Fibroblast of the aortic adventitia (primary cell): ENCODE measurements at places on chromosomes 4 and X. TPM values are rescaled to one million over a fixed set of nuclear protein-coding genes. Genes with fewer than 3 reads are reported as not detected.

- DNase-seq = no peak
Observed at GRCh38 chr4:109861916-109862511, 14.1 kb downstream of the LRIT3 start.

- no peak for DNase-seq
Observed at GRCh38 chrX:34146906-34147305, 14.8 kb upstream of the FAM47A start.

DNA sequence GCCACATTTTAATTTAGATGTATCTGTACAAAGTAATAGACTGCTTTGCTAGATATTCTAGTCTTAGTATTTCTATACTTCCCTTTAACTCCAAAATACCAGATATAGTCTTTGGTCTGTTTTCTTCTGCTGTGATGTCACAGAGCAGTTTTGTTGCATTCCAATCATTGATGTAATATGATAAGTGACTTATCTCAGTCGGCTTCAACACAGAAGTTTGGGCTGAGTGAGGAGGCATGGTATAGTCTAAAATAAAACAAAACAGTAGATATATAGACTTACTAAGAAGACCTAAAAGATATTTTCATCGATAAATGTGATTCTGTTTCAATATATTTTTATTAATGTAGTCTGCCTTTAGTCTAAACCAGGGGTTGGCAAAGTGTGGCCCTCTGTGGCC lies 169.9 kb downstream of the DCK start:
- peak; percentile 12 for DNase-seq

DNA sequence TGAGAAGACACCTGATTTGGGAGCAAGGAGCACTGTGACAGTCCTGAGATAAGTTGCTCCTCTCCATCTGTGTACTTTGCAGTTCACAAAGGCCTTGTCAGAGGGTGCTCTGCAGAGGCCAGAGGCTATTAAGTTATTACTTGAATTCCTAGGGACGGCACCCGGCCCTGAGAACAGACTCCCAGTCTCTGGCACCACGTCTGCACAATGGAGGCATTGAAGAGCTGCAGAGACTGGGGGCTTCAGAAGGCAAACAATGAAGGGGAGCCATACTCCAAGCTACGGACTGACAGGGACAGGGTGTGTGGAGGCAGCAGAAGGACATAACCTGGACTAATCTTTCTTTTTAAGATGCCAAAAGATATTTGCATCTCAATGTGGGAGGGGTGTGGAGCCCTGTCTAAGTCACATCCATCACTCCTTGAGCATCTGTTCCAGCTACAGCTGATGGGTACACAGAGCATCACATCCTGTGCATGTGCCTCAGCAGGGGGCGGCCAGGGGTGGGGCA lies 11.5 kb downstream of the RASGEF1B start:
- DNase-seq = no peak

GRCh38 chr4:130659320-130659719 lies 1563.4 kb downstream of the C4orf33 start:
- no peak for DNase-seq

- no peak for DNase-seq
Observed at GRCh38 chr4:89823416-89823815, 13.5 kb downstream of the SNCA start.

DNA sequence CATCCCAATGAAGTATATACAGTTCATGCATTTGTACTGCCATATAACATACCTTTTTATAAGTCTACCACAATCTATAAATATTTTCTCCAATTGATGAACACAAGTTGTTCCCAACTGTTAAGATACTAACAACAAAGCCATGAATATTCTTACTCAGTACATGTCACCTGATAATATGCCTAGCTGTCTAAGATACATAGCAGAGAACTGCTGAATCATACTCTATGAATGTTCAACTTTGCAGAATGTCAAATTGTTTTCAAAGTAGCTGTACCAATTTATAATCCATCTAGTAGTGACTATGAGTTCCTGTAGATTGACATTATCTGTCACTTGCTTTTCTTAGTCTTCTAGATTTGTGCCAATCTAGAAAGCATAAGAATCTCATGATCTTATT lies 84.9 kb downstream of the RAB28 start:
- peak; percentile 42 for DNase-seq

DNA sequence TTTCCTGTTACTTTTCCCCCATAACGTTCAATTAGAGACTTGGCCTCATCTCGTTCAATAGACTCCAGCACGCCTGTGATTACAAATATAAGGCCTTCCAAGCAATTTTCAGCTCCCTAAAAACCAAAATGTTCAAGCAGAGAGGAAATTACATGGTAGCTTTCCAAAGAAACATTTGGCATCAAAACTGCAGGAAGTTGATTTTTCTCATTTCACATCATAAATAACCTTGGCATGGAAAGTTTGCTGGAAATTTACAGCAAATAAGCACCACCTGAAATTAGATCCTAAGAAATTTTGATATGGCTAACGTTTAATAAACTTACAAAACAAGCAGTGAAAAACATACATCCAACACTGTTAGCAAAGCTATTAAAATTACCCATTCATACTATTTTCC lies 53.3 kb downstream of the RFC1 start:
- DNase-seq = no peak

DNA sequence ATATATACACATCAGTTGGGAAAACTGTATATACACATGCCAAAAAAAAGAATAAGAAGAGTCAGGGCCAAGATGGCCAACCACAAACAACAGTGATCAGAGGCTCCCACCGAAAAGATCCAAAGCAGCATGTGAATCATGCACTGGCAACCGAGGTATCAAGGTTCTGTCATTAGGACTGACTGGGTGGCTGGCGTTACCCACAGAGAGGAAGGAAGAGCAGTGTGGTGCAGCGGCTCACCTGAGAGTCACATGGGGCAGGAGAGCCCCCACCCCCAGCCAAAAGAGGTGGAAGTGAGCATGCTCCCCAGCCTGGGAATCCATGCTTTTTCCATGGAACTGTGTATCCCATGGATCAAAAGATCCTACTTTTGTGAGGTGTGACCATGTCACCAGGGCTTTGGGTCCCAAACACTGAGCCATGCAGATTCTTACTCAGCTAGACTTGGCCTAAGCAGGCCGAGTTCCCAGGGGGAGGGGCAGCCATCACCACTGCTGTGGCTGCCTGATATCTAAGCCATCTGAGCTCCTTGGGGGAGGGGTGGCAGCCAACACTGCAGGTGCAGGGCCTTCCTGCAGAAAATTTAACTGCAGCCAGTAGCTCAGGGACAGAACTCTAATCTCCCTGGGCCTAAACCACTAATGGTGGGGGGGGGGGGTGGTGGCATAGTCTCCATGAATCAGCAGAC lies 52.8 kb downstream of the P2RY10 start:
- no peak for DNase-seq

DNA sequence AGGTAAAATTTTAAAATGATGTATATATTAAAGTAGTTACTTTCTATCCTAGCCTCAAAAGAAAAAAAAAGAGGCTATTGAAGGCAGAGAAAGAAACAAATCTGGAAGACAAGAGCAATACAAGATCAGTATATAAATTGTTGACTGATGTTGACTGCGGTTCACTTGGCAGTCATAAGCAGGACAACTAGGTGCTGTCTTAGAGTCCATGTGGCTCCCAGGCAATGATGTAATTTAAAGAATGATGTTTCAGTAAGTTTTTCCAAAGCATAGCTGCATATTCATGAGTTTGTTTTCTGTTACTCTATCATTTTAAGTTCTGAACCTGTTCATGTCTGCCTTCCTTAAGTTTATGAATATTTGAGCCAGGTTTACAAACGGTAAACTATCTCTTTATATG lies 630.2 kb downstream of the FAT4 start:
- DNase-seq = no peak

DNA sequence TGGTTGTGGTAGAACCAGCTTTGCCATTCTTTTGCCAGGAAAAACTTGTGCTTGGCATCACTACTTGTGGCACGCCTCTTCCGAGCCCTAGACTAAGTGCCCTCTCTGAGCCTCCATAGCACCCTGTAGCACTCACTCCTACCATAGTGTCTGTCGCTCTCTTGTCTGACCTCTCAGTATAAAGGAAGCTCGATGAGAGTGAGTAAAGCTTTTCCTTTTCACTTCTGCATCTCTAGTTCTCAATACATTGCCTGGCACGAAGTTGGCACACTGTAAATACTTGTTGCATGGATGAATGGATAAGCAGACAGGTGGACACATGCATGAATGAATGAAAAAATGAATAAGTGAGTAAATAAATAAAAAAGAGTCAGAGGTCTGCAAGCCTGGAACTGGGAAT lies 48.3 kb downstream of the TLR10 start:
- no peak for DNase-seq

DNA sequence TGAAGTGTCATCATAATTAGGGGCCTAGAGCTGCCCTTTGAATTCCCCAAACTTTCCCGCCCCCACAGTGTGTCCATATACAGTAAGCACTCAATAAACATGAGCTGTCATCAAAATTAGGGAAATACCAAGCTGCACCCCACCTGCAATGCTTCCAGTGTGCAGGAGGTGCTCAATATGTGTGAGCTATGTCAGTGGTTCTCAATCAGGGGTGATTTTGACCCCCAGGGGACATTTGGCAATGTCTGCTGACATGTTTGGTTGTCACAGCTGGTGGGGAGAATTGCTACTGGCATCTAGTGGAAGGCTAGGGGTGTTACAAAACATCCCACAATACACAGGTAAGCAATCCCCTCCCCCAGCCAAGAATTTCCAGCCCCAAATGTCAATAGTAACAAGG lies 748 bp downstream of the CFP start:
- DNase-seq = no peak

DNA sequence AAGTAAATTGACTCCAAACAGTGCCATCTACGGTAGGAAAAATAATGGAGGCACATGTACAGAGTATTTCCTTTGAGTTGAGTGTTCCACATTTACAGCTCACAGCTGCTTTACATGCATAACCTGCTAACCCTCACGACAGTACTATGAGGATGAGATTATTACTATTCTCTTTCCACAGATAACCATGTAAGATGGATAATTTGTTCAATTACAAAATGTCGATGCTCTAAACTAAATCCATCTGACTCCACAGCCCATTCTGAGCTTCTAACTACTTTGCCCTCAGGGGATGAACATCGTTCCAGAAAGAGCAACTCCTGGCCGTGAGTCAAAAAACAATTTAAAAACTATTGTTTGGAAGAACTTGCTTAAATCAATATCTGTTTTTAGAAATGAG lies 330.4 kb upstream of the NWD2 start:
- DNase-seq = no peak

- DNase-seq = no peak
Observed at GRCh38 chr4:77671051-77671450, 65.4 kb downstream of the CXCL13 start.

- no peak for DNase-seq
Observed at GRCh38 chrX:56343664-56344063, 111.5 kb downstream of the KLF8 start.

GRCh38 chrX:87049567-87049966 lies 468.0 kb upstream of the KLHL4 start:
- DNase-seq = no peak

- DNase-seq = no peak
Observed at GRCh38 chr4:172802032-172802431, 366.6 kb upstream of the GALNT7 start.

DNA sequence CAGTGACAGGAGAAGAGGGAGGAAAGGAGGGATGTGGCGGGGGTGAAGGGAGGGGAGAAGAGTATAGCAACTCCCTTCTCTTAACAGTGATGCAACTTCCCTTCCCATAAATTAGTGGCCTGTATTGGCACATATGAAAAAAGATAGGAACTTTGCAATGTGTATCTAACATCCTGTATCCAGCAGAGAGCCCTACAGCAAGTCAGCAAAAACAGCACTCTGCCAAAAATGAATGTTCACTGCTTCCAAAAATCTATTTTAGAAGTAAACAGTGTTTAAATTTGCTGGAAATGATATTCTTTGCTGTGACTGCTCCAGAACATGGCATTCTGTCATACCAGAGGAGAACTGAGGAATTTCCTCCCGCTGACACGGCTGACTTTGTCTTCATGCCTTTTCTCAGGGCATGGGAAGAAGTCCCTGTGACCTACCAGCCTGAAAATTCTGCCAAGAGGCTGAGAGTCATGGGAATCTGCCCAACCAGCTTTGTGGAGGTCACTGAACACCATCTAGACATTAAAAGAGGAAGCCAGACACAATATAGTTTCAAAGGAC lies 343.4 kb upstream of the RASGEF1B start:
- no peak for DNase-seq

GRCh38 chr4:146342600-146343192 lies 128.4 kb downstream of the REELD1 start:
- peak; percentile 71 for DNase-seq

DNA sequence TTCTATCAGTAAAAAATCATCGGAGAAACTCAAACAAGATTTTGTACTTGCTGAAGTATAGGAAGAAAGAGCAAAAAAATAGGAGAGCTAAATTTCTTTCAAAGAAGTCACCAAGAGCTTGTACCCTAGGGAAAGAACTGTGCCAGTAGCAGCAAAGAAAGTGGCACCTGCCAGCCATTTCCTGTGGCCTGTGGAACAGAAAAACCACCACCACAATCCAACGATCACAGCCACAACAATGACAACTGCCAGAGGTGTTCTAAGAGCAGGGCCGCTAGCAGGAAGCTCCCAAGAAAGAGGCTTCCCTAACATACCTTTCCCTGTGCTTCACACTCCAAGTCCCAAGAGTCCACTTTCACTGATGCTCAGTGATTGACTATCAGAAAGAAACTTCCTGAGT lies 266.1 kb upstream of the GPC4 start:
- no peak for DNase-seq

The VCX3A gene
- total RNA-seq = not detected in 2 replicates

The UGT2B15 gene
- total RNA-seq = not detected in 2 replicates

The TLR7 gene
- total RNA-seq = not detected in 2 replicates

The TLR1 gene
- 3.2 and 3.5 TPM in 2 replicates for total RNA-seq

The ARSJ gene
- total RNA-seq = 12.4 and 23.8 TPM in 2 replicates

The MAD2L1 gene
- total RNA-seq = 2.5 and 36.5 TPM in 2 replicates

The ENPEP gene
- total RNA-seq = 0.54 and 5.9 TPM in 2 replicates

The PARM1 gene
- 0.63 and 1.5 TPM in 2 replicates for total RNA-seq

The HTN1 gene
- not detected in 2 replicates for total RNA-seq

The PPP1R3F gene
- total RNA-seq = 4.2 and 6.9 TPM in 2 replicates

The PCDH19 gene
- 0.09 TPM in 1 of 2 replicates, not detected in the other for total RNA-seq

The NAT8L gene
- total RNA-seq = 0.09 and 0.25 TPM in 2 replicates
